ENCODE measurements at places on chromosomes 16 and 17. TPM values are rescaled to one million over a fixed set of nuclear protein-coding genes. Genes with fewer than 3 reads are reported as not detected.

- DNase-seq: no peak
Observed at GRCh38 chr16:866252-866896, 65.8 kb upstream of the GNG13 start.

Gene KCTD19
- 1.1 TPM for total RNA-seq

DNA sequence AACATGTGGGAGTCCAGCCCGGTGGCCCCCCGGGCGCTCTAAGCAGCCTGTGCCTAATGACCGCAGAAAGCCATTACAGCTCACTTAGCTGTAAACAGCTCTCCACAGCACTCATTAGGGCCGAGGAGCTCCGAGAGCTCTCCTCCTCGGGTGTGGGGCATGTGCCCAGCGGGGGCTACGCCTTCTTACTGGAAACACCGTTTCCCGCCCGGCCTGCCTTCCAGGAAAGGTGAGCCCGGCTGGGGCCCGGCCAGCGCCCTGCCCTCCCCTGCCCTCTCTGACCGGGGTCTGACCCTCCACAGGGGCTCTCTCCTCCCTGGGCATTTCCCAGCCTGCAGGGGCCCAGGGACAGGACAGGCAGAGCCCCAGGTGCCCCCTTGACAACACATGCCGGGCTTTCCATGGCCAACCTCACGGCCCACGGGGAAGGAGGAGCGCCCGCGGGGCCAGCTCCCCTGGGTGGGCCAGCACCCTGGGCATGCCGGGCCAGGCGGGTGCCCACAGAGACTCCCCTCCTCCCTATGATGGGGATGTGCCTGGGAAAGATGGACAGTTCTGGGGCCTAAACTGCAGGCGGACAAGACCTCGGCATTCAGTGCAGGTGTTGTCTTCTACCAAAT, 72.6 kb downstream of the SDK2 start:
- DNase-seq: no peak

DNA sequence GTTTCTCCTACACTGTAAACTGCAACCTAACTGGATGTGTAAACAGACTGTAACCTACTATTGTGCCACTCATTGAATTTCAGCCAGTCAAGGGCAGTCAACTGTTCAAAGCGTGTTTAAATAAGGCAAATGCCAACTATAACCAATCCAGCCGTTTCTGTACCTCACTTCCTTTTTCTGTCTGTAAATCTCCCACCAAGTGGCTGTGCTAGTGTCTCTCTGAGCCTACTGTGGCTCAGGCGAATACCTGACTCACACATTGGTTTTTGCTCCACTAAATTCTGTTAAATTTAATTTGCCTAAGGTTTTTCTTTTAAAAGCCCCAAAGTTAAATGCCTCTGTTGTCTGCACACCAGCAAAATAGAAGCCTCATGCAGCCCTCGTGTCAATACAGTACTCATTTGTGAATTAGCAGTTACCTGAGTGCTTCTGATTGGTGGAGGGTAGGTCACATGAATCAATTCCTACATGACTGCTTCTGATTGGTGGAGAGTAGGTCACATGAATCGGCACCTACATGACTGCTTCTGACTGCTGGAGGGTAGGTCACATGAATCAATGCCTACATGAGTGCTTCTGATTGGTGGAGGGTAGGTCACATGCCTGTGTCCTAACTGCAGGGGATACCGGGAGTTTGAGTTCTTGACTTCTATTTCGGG, 31.1 kb upstream of the CCR7 start:
- DNase-seq: no peak

GRCh38 chr17:52150935-52151334, 7.6 kb downstream of the CA10 start:
- DNase-seq: no peak

Gene TBC1D16
- total RNA-seq: 34.8 TPM

Gene C17orf78
- total RNA-seq: not detected

GRCh38 chr17:8117980-8118768, at the start of gene ALOXE3:
ALOXE3 (minus strand) TSS chr17:8118514; CDS start chr17:8117990, 524 bp downstream.
- DNase-seq: peak; percentile 59

DNA sequence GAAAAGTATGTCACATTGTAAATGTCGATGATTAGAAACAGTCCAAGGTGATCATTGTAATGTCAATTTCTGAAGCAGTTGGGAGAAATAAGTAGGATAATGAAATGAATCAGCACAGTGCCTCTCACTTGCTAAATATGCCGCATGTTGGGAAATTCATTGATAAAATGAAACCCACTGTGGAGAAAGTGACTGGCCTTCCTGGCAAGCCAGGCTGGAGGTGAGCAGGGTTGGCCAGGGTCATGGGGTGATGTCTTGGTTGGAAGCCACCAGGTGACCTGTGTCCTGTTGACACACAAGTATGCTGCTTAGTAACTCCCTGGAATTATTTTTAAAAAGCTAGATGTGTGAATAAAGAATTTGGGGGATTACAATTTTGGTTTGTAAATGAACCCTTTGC, 14.9 kb upstream of the WNT9B start:
- no peak for DNase-seq

Gene MYL4
- 0.93 TPM for total RNA-seq

Gene BANP
- 30.4 TPM for total RNA-seq

GRCh38 chr16:54932021-54932660, 1.5 kb downstream of the IRX5 start:
- DNase-seq: peak; percentile 47

- DNase-seq: peak; percentile 50
Observed at GRCh38 chr16:8905168-8905762, 23.1 kb downstream of the LITAFD start.

DNA sequence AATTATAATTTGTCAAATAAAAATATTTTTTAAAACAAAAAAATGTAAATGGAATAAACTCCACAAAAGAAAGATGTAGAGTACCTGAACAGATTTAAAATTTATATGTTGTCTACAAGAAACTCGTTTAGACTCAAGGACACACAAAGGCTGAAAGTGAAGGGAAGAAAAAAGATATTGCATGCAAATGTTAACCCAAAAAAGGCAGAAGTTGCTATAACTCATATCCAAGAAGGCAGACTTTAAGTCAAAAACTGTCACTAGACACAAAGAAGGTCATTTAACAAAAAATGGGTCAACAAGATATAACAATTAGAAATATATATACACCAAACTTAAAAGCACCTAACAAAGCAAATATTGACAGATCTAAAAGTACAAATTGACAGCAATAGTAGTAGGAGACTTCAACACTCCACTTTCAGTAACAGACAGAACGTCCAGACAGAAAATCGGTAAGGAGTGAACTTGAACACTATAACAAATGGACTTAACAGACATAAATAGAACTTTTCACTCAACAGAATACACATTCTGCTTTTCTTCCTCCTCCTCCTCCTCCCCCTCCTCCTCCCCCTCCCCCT, 40.8 kb upstream of the MYLK3 start:
- no peak for DNase-seq

DNA sequence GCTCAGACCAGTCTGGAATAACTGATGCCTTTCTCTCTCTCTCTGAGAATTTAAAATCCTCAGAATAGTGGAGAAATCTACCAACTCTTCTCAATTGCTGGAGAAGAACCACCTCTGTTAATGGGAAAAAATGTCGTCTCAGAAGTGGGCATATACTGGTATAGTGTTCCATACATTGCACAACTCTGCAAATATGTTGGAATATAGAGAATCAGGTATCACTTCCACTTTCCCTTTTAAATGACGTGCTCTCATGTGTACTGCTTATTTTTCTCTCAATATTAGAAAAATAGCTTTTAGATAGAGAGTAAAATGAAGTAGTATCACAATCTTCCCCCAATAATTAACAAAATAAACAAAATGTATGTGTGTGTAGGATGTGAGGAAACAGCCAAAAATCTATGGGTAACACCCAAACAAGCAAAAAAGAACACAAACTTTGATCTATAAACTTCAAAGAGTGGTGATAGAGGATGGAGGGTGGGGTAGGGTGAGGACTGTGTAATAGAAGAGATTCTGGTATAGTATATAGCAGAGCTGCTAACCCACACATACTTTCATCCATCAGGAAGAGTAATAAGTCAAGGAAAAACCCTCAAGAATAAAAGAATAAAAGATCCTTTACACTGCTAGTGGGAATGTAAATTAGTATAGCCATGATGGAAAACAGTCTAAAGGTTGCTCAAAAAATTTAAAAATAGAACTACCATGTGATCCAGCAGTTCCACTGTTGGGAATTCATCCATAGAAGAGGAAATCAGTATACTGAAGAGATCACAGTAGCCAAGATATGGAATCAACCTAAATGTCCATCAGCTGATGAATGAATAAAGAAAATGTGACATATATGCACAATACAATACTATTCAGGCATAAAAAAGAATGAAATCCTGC, 46.9 kb downstream of the NFATC3 start:
- DNase-seq: no peak

Gene GNG13
- not detected for total RNA-seq

Gene KRTAP2-1
- not detected for total RNA-seq

GRCh38 chr16:84641643-84642358, 6.5 kb upstream of the KLHL36 start:
- no peak for DNase-seq

GRCh38 chr16:31269541-31269940, 9.8 kb downstream of the ITGAM start:
- no peak for DNase-seq

- no peak for DNase-seq
Observed at GRCh38 chr17:32240750-32241149, 24.9 kb upstream of the RHBDL3 start.

DNA sequence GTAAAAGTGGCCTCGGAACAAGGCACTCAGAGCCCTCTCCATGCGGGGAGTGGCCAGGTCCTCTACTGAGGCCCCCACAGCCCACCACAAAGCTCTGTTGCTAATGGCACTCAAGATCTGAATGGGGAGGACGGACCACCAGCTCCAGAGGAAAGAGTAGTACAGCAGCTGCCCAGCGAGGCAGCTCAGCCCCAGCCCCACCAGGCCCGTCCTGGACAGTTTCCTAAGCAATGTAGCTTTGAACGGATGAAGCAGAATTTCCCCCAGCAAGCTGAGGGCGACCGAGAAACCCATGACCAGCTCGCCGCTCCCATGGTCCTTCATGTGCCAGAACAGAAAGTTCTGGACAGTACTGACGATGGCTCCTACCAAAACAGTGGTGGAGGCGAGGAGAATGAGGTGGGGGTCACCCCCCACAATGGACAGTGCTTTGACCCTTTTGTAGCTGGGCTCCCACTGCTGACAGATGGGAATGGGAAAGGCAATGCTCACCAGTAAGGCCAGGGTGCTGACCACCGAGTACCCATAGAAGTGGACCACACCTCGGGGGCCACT, 1.5 kb downstream of the MFSD6L start:
- DNase-seq: no peak

Gene DNAH17
- total RNA-seq: not detected

GRCh38 chr16:27179500-27180072, 23.7 kb upstream of the KDM8 start:
- peak; percentile 79 for DNase-seq
